NCI-H1436 treated with DMSO at 0.1 percent for 48 hours (cell line): ENCODE measurements at places on chromosomes 7 and 10.

GRCh38 chr7:2734751-2735571, 47.0 kb downstream of the AMZ1 start:
- peak; percentile 8 for DNase-seq

DNA sequence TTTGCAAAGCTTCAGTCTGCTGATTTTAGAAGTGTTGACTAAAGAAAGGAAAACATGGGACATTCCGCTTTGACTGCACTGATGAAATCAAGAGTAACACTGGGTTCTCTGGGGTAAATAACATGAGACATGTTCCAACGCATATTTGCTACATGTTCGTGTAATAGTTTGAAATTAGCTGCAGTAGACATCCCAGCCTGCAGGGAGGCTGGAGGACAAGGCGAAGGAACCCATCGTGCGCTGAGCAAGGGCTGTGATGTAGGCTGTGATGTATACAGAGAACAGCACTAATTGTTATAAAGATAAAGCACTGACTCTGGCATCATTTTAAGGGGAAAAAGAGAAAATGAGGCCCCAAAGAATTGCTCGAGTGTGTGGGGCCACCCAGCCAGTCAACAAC, 40.3 kb downstream of the SFMBT2 start:
- DNase-seq = no peak

DNA sequence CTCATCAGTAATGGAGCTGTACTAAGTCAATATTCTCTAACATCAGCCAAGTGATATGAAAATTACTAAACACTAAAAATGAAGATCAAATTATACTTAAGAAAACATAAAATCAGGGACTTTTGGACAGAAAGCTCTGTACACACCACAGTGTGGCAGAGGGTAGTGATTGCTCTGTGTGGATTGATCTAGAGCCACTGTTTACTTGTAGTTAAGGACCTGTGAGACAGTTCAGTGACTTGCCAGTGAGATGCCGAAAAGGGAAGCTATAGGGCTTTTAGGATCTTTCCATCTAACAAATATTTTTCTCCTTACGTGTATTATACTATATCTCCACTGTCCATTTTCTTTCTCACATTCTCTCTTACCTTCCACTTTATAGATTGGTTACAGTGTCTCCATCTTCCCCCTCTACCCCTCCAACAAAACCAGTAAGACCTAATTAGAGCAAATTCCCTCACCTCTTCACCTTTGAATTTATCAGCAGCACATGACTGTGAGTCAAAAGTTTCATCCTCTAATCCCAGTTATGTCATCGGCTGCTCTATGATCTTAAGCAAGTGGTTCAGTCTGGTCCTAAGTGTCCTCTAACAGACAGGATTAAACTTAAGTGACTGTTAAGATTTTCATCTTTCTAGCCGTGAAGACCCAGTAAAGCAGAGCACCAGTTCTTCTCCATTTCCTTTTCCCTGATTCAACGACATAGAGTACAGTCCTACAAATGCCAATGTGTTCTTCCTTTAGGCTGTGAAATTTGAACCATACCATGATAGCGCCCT, 6.9 kb downstream of the PIK3CG start:
- DNase-seq = no peak

DNA sequence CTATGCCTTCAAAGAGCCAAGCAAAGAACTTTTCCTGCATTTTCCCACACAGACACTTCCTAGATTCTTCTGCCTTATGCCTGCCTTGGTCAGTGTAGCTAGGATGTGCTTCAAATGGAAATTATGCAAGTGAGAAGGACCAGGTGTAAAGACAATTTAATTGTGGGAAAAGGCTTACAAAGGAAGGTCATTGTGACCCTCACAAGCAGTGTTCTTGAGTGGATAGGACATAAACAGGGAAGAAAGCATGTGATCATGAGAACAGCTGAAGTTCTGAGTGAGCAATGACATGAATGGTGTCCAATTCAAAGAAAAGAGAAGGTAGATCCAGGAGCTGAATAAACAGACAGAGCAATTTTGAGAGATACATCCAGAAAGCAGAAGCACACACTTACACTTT, 1.3 kb upstream of the PIP start:
- DNase-seq = no peak

GRCh38 chr7:6392712-6393666, 54.8 kb downstream of the DAGLB start:
- no peak for DNase-seq

DNA sequence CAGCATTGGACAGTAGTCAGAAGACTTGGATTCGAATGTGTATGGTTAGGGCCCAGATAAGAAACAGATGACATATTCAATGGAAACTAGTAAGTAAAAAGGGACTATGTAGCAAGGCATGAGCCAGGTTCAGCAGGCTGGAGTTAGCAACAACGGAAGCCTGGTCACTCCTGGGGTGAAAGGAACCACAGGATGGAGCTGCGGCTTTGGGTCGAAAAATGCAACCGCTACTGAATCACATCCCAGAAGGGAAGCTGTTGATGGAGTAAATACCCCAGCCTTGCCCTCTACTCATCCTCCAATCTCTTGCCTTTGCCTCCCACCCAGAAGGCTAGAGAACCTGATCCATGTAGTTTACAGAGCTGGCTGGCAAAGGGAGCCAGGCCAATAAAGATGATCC, 37.5 kb upstream of the EGR2 start:
- DNase-seq = no peak

DNA sequence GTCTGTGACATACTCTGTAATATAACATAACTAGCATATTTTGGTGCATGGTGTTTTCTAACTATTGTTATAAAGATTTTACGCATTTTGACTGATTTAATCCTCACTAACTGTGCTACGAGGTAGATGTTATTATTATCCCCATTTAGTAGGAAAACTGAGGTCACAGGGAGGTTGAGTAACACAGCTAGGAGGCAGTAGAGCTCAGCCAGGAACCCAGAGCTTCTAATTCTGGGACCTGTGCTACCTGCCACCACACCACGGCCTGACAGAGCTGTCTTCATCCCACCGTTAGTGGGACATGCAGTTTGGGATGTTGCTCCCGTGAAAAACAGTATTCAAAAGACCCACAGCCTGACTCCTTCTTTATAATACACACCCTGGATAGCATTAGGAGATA, 962.5 kb downstream of the CNTNAP2 start:
- DNase-seq = no peak

- no peak for DNase-seq
Measured at GRCh38 chr10:112852306-112852705, 97.7 kb upstream of the TCF7L2 start.

- no peak for DNase-seq
Measured at GRCh38 chr7:90879924-90880323, 283.8 kb downstream of the CDK14 start.

DNA sequence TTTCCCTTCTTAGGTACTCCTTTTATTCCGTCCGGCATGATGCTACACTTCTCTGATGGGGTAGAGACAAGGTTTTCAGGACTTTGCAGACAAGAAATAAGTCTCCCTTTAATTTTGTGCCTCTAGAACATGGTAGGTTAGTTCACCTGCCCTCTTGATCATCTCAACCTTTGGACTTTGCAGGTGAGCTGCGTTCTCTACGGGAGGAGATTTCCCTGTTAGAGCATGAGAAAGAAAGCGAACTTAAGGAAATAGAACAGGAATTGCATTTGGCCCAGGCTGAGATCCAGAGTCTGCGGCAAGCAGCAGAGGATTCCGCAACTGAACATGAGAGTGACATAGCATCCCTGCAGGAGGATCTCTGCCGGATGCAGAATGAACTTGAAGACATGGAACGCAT, 9.2 kb downstream of the CCDC136 start:
- DNase-seq = no peak

GRCh38 chr10:31508882-31509281, 189.9 kb downstream of the ZEB1 start:
- DNase-seq = no peak

GRCh38 chr10:3090914-3091787, 23.8 kb downstream of the PFKP start:
- DNase-seq = no peak

DNA sequence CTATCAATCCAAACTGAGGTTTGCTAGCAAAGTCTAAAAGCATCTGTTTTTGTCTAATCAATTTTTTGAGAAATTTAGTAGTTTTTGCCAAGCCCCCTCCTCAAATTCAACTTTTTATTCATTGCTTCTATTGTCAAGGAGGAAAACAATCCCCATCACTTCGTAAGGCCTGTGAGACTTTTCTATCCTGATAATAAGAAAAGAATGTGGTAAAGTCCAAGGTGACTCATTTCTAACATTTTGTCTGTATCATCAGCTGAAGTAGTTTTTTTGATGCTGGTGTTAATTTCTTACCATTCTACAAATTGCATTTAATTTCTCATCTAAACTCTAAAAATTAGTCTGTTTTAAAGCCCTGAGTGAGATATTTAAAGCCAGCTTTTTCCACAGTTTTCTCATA, 11.7 kb downstream of the ANK3 start:
- no peak for DNase-seq

DNA sequence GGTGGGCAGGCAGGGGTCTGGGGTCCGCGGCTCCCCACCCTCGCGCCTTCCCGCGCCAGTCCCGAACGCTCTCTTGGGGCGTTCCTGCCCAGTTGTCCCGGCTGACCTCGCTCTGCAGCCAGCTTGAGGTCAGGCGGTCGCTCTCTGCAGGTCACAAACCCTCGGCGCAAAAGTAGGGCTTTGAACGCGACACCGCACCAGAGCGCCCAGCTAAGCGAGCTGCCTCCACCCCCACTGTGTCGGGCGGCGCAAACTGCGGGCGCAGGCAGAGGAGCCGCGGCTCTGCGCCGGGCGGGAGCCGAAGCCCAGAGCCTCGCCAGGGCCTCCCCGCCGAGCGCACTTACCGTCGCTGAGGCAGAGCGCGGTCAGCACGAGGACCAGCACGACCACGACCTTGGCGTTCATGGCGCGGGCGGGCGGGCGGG, 284 bp downstream of the CXCL12 start:
- DNase-seq = no peak

GRCh38 chr7:129643550-129644170, 32.1 kb downstream of the NRF1 start:
- DNase-seq = no peak

DNA sequence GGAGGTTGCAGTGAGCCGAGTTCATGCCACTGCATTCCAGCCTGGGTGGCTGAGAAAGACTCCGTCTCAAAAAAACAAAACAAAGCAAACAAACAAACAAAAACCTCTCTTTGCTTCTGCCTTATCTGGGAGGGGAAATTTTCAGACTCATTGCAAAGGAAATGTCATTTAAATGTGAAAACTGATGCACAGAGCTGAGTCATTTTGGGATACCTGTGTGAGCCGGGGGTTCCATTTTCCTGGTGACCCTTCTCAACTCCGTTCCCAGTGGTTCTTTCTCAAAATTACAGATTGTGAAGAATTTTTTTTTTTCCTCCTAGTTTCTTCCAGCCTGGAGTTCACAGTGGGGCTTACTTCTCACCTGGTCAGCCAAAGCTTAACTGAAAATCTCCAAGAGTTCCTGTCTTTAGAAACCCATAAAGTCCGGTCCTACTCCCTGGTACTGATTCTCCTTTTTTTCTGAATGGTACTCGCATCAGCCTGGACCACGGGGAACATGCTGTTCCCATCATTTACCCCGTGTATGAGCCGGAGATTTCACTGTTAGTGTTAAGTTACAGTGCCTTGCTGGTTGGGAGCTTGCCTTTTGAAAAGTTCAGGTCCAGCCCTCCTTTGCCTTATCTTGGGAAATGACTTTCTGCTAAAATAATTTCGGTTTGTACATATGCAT, 56.9 kb downstream of the RBM20 start:
- DNase-seq = no peak

DNA sequence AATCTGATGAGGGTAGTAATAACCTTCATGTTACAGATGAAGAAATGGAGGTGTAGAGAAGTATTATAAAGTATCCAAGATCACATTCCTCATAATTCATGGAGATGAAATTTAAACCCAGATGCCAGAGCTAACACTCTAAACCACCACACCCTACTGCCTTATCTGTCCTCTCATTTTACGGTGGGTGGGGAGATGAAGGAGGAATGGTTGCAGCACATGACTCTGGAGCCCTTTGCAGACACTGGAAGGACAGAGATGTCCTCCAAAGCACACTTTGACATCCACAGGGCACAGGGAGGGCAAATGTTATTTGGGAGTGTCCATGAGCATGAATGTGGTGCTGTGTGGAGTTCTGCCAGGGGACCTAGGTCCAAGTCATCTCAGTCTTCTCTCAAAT, 1.1 kb downstream of the PLEKHS1 start:
- DNase-seq = no peak

- DNase-seq = no peak
Measured at GRCh38 chr10:29802171-29802570, 167.4 kb upstream of the SVIL start.

GRCh38 chr7:43439631-43440401, 143.1 kb upstream of the STK17A start:
- DNase-seq = no peak

- no peak for DNase-seq
Measured at GRCh38 chr10:34290412-34291081, 524.5 kb downstream of the PARD3 start.

DNA sequence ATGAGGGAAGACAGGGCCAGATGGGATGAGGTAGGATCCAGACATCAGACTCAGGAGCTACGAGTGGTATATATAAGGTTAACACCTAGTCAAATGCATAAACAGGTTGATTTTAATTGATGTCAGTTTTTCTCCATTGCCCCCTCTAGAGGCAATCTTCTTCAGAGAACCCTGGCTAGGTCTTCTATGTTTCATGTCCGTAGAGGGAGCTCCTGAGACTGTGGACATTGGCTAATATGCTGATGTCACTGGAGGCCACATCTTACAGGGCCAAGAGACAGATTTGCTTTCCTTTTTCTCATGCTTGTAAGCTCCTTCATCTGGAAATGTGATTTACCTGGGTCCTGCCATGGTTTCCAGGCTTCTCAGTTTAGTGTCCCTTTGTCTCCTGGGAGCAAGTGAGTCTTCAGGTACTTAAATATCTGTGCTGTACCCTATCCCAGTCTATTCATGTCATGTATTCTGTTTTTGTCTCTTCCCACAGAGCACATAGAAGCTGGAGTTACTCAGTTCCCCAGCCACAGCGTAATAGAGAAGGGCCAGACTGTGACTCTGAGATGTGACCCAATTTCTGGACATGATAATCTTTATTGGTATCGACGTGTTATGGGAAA, 161.6 kb upstream of the PRSS1 start:
- DNase-seq = no peak

- no peak for DNase-seq
Measured at GRCh38 chr10:81944609-81945008, 69.6 kb downstream of the NRG3 start.

DNA sequence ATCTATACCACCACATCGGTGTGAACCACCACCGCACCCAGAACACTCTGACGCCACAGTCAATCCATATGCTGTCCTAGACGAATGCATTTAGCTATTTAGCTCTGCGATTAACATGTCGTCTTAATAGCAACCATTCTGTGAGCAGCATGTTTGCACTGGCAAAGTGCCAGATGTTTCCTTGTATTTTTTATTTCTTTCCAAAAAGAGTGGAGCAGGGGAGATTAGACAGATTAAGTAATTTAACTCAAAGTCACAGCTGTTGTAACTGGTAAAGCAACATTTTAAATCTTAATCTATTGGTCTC, 57.0 kb upstream of the ARL4A start:
- DNase-seq = no peak

GRCh38 chr10:52541006-52541473, 227.0 kb downstream of the DKK1 start:
- no peak for DNase-seq

GRCh38 chr7:3670898-3671297, 369.8 kb downstream of the SDK1 start:
- no peak for DNase-seq
